Skin of body (tissue), 3 donors: ENCODE measurements at places on chromosomes 7 and 10. TPM values are rescaled to one million over a fixed set of nuclear protein-coding genes. Genes with fewer than 3 reads are reported as not detected.

GRCh38 chr10:17428351-17429097, 25.9 kb downstream of the ST8SIA6 start:
- no peak for DNase-seq

GRCh38 chr7:134553976-134554375, 5.1 kb downstream of the AKR1B15 start:
- no peak for DNase-seq

The OR2A7 gene
- total RNA-seq, result 12.5 TPM

DNA sequence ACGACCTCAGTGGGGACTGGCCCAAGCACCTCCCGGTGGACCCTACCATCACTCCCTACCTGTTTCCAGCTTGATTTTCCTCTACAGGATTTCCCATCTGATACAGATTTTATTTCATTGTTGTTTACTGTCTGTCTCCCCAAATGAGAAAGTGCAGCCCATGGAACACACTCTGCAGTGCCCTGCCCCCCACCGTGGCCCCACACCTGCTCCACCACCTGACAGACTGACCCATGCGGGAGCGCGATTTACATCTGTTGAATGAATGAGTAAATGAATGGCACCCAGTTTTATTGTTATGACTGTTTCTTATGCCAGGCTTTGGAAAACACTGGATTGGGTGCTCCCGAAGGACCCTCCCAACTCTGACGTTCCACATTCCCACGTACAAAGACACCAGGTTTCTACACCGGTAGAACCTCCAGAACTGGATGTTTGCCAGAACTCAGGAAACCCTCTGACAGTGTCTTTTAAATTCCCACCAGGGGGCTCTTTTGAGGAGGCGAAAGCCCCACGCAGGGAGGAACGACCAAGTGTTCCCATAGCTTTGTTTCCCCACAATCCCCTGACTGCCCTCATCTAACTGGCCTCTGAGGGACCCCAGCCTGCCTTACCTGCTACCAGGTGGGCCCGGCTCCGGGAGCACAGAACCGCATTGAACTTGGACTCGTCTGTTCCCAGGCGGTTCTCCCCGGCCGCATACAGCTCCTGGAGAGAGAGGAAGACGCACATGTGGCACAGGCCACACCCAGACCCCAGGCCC, 29.0 kb downstream of the PLAC9 start:
- no peak for DNase-seq

- peak; percentile 31 for DNase-seq
Measured at GRCh38 chr10:88041243-88042159, 178.1 kb downstream of the PTEN start.

- no peak for DNase-seq
Measured at GRCh38 chr10:77969114-77969513, 42.6 kb upstream of the DLG5 start.

- no peak for DNase-seq
Measured at GRCh38 chr7:148709014-148709413, 10.3 kb downstream of the CUL1 start.

The WASHC2C gene
- 31.0 TPM for total RNA-seq

- no peak for DNase-seq
Measured at GRCh38 chr10:122363722-122364463, 10.6 kb upstream of the PLEKHA1 start.

The ELN gene
- 321 TPM for total RNA-seq

DNA sequence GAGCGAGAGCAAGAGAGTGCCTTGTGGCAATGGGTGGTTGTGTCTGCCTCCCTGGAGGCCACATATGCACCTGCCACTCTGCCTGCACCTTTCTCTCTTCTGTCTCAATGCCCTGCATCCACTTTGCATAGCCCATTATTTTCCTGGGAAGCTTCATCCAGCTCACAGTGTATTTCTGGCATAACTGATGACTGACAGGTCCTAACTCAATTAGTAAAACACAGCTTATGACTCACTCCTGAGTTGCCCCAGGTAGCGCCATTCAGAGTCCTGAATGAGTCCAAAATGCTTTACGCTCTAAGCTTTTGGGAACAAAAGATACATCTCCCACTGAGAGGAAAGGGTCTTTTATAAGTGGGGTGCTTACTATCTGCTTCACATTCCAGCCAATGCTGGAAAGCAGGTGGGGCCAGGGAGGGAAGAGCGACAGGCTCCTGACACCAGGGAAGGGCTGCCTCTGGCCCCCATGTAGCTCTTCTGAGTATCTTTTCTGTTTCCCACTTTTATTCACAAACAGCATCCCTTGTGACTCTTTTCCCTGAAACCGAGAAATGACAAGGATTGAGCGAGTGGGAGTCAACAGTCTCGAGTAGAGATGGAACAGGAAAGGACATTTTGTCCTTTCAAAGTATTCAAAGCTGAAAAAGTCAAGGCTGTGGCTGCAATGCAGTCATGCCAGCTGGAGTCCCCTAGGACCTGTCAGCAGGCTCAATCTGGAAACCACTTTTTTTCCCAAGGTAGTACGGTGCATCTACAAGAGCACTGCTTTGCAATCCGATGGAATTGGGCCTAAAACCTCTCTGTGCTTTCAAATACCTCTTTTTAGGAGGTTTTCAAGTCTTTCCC, 479.3 kb upstream of the PODXL start:
- DNase-seq, result no peak

The ASB10 gene
- total RNA-seq, result 0.69 TPM

DNA sequence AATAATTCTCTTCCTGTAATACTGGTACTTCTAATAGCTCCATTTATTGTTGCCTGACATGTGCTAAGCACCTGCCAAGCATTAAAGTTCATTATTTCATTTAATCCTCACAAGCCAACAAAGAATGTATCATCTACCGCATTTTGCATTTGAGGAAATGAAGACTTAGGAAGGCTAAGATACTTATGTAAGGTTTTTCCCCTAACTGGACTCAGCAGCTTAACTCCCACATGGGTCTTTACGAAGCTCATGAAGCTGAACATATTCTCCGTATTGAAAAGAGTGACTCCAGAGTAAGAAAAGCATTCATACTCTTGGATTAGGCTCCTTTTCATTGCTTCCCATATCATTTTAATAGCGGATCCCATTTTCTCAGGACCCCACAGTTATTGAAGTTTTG, 155.7 kb upstream of the TMEM72 start:
- no peak for DNase-seq

The OPN4 gene
- total RNA-seq, result not detected

The NOLC1 gene
- total RNA-seq, result 33.0 TPM

- DNase-seq, result no peak
Measured at GRCh38 chr7:80186721-80187120, 52.1 kb downstream of the GNAI1 start.

- no peak for DNase-seq
Measured at GRCh38 chr10:86830043-86830591, 73.7 kb downstream of the BMPR1A start.

The NUTM2E gene
- 0.20 TPM for total RNA-seq

GRCh38 chr10:7561216-7561893, 105.4 kb downstream of the ITIH5 start:
- DNase-seq, result peak; percentile 55

The GATA3 gene
- 16.0 TPM for total RNA-seq

The C7orf33 gene
- not detected for total RNA-seq

GRCh38 chr10:126691456-126691855, 21.0 kb upstream of the C10orf90 start:
- DNase-seq, result no peak

DNA sequence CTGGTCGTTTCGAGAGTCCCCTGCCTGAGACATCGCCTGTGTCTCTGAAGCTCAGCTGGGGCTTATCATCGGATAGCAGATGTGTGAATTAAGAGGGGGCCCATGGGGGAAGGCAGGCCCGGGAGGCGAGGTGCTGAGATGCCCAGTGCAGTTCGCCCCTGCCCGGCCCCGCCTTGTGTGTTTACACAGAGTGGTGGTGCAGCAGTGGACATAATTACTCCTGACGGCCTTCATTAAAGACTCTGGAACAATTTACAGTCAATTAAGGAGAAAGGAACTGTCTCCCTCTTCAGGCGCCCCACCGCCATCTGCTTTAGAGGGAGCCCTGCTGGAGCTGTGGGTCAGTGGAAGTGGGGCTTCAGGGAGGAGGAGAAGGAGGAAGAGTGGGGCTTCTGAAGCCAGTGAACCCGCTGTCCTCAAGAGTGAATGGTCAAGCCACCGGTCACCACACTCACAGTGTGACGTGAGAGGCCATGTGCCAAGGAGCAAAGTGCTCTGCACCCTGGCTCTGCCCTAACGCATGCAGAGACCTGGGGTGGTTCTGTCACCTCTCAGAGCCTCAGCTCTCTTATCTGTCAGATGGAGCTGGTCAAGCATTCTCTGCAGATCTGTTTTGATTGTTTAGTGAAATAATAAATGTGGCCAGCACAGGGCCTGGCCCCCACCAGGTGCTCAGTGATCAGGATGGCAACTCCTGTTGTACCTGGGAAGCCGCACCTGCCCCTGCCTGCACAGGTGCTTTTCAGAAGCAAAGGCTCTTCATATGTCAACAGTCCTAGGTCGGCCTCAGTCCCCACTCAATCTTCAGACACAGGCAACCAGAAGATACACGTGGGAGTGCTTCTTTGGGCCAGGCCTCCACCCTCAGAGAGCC, 65.6 kb downstream of the CDH23 start:
- no peak for DNase-seq

The PAX2 gene
- total RNA-seq, result not detected

DNA sequence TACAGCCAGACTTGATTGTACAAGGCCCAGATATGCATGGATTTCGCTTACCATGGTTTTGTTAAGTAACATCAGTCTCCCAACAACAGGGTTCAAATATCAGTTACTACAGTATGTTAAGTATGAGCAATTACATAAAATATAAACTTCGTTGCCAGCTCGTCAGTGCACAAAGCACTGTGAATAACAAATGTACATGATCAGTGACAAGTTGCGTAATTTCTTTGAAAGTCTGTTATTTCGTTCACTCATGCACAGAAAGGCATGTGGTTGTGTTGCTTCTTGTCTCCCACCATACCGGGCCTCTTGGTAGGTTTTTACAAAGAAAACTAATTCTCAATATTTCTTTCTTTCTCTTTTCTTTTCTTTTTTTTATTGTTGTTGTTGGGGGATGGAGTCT, 12.5 kb upstream of the ZNF487 start:
- DNase-seq, result no peak

GRCh38 chr10:101052285-101052684, 9.5 kb upstream of the KAZALD1 start:
- DNase-seq, result no peak

GRCh38 chr7:22140578-22140977, 194.9 kb upstream of the CDCA7L start:
- no peak for DNase-seq

DNA sequence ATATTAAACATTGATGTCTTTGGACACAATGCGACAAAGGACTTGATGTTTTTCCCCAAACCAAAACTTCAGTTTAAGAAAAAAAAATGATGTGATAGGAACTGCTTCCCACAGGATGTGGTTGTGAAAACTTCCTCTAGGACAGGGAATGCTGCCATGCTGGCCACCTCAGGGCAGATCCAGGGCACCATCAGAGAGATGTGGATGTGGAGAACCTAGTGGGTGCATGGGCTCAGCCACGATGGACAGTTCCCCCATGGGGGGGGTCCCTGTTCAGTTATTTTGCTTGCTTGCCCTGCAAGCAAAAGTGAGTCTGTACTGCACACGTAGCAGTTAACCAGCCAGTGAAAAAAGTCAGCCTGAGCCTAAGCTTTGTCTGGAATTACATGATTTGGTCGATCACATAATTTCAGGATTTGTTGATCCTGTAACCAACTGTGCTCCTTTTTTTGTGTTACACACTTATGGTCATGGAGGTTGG, 36.3 kb downstream of the LAMB4 start:
- no peak for DNase-seq

The MALRD1 gene
- total RNA-seq, result 12.8 TPM

DNA sequence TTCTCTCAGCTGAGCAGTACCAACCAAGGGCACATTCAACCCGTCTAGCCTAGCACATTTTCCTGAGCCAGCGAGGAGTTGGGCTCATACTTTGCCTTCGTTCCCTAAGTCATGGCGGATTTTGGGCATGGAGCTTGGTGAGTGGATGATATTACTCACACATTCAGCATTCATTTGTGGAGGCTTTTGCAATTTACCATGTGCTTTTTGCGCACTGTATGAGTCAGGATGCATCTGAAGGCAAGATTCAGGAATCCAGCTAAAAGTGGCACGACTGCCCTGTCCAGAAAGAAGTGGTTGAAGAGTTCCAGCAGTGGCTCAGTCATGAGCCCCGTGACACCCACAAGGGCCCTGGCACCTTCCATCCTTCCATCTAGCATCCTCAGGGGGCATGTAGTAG, 24.2 kb upstream of the MGMT start:
- no peak for DNase-seq

The RBP4 gene
- total RNA-seq, result 55.5 TPM

DNA sequence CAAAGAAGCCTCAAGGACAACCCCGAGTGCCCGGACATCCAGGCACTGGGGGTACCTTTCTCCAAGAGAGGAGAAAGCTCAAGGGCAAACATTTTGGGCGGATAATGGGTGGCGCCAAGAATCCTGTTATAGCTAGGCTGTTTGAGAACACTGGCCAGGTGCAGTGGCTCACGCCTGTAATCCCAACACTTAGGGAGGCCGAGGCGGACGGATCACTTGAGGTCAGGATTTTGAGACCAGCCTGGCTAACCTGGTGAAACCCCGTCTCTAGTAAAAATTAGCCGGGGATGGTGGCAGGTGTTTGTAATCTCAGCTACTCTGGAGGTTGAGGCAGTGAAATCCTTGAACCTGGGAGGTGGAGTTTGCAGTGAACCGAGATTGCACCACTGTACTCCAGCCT, 25.2 kb upstream of the UNC5B start:
- DNase-seq, result no peak

DNA sequence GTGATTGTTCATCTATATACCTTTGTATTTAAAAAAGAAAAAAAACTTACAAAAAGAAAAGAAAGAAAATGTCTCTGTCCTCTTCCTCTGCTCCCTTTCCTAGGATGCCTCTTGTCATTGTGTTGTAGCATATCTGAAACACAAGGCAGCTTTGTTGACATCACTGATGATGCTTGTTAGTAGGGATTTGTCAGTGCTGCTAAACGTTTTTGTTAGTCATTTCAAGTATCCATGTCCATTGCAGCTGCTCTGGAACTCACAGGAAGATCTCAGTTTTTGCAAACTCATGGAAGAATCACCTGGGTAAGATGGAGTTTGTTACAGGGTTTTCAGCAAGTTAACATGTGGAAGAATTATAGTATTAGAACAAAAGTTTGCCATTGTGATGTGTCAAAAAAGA, 123.6 kb downstream of the CCSER2 start:
- no peak for DNase-seq
